ENCODE measurements at places on chromosomes 5 and 9.

DNA sequence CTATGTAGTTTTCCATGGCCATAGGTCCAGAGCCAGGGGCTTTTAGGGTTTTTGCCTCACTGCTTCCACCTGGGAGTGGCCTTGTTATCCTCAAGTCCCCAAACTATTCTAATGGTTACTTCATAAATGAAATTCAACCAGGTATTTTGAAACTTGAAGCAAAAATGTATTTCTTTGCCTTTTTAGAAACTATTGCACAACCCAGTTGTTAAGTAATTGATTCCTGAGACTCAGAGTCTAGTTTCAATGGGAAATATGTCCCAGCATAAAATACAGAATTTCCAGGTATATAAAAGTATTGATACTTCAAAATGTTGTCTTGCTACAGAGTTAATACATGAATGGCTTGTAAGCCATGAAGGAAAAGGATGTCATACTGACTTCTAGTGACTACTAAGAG is 456.2 kb upstream of the DAB2 start:
- no peak for DNase-seq

- no peak for DNase-seq
These were observed 10.9 kb upstream of the UNC5A start for GRCh38 chr5:176799488-176799887.

DNA sequence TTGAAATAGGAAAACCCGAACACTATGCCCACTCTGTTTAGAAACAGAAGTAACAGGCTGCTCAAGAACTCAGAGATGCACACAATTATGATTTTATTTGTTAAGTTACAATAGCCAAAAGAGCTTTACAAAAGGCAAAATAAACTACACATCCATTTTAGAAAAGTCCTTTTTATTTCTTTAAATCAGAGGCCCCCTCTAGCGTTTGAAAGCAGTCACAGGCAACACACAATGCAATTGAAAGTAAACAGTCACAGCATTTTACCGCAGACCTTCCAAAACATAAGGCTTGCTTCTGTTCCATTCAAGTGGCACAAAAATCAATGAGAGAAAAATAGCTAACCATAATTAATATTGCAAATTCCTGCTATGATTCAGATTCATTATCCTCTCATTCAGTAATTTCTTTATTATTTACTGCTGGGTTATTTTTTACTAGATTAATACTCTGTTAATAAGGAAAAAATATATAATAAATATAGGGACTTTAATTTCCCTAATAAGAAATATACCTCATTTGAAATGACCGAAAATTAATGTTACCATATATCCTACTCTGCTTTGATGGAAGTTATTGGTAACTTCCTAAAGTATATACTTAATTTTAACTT is 78.3 kb downstream of the CEP120 start:
- peak; percentile 7 for DNase-seq

DNA sequence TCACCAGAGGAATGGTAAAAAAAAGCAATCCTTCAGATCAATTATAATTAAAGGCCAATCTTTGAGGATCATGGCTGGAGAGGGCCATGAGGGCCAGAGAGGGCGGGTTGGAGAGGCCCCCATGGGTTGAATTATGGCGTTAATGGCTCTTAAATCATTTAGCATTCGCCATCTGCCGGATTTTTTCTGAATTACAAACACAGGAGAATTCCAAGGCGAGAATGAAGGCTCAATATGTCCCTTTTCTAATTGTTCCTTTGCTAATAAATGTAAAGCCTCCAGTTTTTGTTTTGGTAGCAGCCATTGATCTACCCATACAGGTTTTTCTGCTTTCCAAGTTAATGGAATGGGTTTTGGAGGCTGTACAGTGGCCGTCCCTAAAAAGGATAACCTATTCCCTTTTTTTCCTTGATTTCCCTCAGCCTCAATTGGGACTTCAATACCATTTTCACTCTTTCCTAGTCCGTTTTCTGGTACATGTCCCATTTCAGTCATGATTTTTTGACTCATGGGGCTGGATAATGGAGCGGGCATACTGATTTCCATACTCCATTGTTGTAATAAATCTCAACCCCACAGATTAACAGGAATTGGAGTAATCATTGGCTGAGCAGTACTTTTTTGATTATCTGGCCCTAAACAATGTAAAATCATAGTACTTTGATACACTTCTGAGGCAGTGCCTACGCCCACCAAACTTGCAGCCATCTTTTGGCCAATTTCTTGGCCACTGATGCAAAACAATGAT is 6.7 kb upstream of the TMEM141 start:
- DNase-seq: no peak

DNA sequence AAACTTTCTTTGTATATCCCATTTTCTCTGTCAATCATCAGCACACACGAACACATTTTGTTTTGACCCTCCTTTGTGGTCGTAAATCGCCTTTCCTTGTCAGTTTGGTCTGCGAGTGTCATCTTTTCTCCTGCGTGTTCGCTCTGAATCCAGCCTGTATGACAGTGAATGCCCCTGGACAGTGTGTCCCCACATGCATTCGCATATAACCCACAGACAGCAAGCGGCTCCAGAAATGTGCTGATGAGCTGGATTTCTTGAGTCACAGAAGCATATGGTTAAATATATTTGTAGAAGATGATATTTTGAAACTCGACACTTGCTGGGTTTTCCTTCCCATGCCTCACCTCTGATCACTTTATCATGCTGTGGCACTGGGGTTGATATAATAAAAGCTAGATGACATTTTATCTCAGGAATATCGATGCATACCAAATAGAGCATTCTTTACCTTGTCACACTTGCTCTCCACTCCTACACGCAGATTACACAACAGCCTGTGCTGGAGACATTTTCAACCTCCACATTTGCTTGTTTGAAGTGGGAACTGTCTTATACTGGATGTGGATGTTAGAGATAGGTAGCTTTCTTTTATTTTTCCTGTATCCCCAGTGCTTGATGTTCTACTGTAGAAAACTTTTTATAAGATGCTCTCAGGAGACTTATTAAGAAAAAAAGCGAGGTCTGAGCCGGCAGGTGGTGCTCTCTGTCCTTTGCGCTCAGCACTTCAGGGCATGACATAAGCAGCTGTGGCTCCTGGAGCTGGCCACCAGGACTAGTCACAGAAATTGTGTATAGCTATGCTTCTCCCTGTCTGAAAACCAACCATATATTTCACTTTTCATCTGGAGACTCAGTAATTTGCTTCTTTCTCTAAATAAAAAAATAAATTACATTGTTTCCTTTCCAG is 215.1 kb downstream of the SH3GL2 start:
- no peak for DNase-seq

DNA sequence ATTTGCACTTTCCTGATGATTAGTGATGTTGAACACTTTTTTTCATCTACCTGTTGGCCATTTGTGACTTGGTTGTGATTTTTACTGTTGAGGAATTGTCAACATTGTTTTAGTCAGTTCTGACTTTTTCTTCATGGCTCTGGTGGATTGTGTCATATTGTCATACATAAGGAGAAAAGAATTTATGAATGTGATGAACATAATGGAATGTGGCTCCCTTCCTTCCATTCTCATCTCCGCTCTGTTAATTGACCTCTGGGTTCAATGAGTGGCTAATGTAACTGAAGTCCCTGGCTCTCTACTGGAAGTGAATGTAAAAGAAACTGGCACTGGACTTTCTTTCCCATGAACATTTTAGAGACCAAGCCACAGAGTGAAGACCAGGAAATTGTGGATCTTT is 49.2 kb downstream of the KIAA1958 start:
- DNase-seq: no peak

GRCh38 chr5:167392240-167392639 is 899.2 kb upstream of the WWC1 start:
- DNase-seq: no peak

DNA sequence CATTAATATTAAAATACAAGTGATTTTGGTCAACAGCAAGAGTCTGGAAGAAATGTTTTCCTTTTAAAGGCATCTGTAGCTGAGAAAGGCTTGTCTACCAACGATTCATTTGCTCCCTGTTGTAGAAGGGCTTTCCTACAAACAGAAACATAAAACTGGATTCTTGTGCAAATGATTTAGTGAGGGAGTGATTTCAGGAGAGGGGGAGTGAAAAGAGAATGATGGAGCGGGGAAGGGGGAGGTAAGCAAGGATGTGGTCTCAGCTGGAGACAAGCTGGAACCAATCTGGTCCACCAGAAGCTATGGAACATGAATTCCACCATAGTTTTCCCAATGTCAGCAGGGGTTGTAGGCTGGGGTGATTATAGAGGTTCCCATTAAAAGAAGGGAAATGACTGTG is 196.3 kb downstream of the FBXO4 start:
- DNase-seq: no peak

GRCh38 chr5:81839034-81839433 is 88.1 kb upstream of the SSBP2 start:
- DNase-seq: no peak

- no peak for DNase-seq
These were observed 75.0 kb downstream of the OTULIN start for GRCh38 chr5:14739538-14739937.

- no peak for DNase-seq
These were observed 37.7 kb downstream of the TPPP start for GRCh38 chr5:655406-655805.

- DNase-seq: no peak
These were observed 34.9 kb downstream of the TARS1 start for GRCh38 chr5:33475706-33476105.

DNA sequence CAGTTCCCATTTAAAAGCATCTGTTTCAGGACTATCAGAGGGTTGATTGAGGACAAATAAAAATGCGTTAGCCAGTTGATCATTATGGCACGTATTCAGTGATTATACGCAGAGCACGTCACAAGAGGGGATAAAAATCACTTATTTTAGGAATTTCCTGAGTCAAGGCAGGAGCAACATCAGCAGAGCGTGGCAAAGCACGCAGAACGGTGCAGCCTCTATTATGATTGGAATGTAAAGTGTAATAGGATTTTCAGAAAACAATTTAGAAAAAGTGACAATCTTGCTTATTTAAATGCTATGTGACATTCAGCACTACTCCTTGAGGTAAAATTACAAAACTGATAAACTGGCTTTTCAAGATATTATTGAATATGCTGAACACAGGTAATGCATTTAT is 413.6 kb upstream of the DAP start:
- DNase-seq: no peak

- no peak for DNase-seq
These were observed 1351.3 kb upstream of the NUDT12 start for GRCh38 chr5:104913841-104914281.

GRCh38 chr5:108945094-108945493 is 197.4 kb downstream of the FER start:
- no peak for DNase-seq

DNA sequence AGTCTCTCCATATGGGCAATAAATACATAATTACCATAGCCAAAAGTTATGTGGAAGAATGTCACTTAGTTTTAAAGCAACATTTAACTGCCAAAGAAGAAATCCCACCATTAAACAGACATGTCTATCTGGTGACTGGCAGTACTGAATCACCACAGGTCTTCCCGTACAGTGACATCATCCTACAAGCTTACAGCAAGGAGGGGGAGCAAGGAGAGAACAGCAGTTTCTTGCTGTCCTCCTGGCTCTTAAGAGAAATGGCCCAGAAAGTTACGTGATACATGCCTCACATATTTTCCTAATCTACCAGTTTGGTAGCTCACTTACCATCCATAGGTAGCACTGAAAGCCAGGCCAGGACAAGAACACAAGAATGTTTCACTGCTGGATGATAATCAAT is 671.0 kb downstream of the DMRTA1 start:
- DNase-seq: no peak

GRCh38 chr5:156584871-156585270 is 257.9 kb downstream of the SGCD start:
- no peak for DNase-seq

DNA sequence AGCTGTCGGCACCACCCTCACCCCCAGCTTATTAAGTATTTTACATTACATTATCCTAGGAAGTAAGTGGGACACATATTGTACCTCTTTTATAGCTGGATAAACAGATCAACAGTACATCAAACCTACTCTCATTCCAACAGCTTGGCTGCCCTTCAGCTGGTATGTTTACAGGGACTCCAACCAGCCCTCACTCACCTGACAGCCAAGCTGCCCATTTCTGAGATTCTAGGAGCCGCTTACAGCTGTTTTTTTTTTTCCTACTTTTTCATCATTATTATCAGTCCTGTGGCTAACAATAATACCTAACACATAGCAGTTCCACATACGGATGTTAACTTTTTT is 13.4 kb upstream of the CREBRF start:
- DNase-seq: no peak

GRCh38 chr5:122697191-122697590 is 77.7 kb upstream of the SNX2 start:
- no peak for DNase-seq

- DNase-seq: no peak
These were observed 219.1 kb downstream of the NDUFS4 start for GRCh38 chr5:53779541-53779981.

GRCh38 chr9:127524373-127524772 is 73.1 kb downstream of the LRSAM1 start:
- no peak for DNase-seq

DNA sequence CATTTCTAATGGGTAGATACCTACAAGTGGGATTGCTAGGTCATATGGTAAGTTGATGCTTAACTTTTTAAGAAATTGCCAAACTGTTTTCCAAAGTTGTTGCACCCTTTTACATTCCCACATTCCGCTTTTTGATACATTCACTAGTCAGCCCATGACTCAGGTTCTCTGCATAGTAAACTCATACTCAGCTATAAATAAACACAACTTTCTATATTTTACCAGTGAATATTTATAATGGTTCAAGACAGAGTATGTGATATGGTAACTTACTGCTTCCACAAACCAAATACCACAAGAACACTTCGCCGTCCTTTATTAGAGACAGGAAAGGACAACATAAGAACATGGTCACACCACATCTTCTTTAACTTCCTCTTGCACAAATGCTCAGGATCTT is 54.0 kb downstream of the PLPP1 start:
- no peak for DNase-seq

DNA sequence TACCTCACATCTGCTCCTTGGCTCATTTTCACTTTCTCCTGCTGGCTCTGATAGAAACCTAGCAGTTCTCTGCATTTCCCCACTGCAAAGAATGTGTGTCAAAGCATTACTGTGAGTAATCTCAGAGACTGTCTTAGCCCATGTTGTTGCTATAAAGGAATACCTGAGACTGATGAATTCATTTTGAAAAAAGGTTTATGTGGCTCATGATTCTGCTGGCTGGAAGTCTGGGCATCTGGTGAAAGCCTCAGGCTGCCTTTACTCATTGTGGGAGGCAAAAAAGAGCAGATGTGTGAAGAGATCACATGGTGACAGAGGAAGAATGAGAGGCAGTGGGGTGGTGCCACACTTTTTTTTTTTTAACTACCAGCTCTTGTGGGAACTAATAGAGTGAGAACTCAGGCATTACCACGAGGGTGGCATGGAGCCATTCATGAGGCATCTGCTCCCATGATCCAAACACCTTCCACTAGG is 191.6 kb upstream of the CTNND2 start:
- no peak for DNase-seq

DNA sequence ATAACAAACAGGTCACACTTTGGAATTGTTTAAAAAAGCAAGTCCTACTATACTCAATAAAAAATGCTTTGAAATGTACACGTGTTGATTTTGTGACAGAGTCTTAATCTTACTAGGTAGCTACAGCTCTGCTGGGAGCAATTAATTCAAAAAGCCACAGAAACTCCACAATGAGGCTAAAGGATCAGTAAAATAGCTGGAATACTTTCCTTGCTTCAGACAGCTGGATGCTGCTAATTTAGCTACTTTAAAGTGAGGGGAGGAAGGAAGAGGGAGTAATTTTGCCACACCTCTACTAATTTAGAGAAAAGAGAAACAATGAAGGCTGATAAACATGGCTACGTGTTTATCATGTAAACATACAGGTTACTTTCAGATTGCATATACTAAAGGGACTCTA is 927.6 kb upstream of the DMAC1 start:
- no peak for DNase-seq

Data from AG09319 (cell line).